HFFc6 (cell line): ENCODE measurements at places on chromosomes 16 and 17. TPM values are rescaled to one million over a fixed set of nuclear protein-coding genes. Genes with fewer than 3 reads are reported as not detected.

DNA sequence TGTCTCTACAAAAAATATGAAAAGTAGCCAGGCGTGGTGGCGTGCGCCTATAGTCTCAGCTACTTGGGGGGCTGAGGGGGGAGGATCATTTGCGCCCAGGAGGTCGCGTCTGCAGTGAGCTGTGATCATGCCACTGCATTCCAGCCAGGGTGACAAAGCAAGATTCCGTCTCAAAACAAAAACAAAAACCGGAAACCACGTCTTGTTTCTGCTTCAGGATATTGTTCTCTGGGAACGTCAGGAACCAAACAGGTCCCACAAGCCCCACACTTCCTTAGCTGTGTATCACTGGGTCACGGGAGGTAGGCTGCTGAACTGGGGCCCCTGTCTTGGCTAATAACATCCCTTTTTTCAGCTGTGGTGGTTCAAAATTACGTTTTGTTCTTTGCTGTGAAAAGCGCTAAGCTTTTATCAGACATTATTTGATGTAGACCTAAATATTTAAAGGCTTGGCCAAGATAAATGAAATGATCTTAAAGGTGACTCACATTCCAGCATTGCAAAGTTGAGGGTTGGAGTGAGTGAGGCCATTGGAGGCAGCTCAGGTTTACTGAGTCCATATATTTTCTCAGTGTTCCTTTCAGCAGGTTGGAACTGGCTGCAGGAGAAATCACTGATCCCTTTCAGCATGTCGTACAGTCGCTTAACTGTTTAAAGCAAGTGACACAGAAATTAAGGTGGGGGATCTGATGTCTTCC is 16.4 kb upstream of the SEC14L1 start:
- peak; percentile 54 for DNase-seq

DNA sequence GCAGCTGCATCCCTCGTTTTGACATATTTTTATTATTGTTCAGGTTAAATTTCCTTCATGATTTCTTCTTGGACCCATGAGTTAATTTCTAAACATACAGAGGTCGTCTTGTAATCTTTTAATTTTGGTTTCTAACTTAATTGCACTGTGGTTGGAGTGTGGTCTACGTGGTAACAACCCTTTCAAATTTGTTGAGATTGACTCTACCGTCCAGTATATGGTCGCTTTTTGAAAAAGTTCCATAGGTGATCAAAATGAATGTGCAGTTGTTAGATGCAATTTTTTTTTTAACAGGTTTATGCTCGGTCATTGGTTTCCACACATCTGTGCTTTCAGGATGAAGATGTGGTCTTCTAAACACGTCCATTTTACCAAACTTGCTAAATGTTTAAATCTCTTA is 11.0 kb upstream of the SLC6A4 start:
- DNase-seq: no peak

GRCh38 chr16:65260746-65261145 is 138.9 kb upstream of the CDH11 start:
- no peak for DNase-seq

Gene MTHFSD
- 15.1 to 17.2 TPM (median 16.7 TPM) in 3 replicates for total RNA-seq

- no peak for DNase-seq
These were observed 4.9 kb downstream of the ALOX15 start for GRCh38 chr17:4636474-4637100.

DNA sequence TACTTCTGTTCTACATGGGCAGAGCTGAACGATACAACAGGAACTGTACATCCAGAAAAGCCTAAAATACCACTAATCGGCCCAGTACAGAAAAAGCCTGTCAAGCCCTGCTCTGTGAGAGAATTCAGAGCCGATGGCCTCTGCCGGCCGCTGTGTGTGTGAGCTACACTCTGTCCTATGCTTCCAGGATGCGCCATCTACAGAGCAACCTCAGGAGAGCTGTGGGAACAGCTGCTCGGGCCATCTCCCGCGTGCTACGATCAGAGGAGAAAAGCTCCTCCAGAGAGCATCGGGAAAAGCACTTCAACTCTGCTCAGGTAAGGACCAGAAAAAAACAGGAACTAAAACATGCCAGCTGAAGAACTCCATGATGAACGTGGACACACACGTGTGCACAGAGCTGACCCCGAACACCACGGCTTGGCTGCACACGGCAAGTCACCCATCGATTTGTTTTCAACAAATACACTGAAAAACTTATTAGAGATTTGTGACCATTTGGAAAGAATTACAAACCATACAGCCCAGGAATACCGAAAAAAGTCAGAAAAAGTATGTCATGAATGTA is 115.9 kb downstream of the ANKRD11 start:
- no peak for DNase-seq

Gene BCL6B
- total RNA-seq: not detected in 3 replicates

Gene TBC1D3C
- 1.0 to 1.1 TPM in 2 of 3 replicates, not detected in the other for total RNA-seq

Gene C16orf46
- 0.35 to 0.39 TPM in 2 of 3 replicates, not detected in the other for total RNA-seq

DNA sequence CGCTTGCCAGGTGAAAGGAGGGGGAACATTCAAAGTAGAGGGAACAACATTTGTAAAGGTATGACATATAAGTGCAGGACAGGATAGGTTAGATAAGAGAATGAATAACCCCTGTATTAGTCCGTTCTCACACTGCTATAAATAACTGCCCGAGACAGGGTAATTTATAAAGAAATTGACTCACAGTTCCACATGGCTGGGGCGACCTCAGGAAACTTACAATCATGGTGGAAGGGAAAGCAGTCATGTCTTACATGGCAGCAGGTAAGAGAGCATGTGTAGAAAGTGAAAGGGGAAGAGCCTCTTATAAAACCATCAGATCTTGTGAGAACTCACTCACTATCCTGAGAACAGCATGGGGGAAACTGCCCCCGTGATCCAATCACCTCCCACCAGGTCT is 223.8 kb downstream of the SOX9 start:
- no peak for DNase-seq

GRCh38 chr16:84283314-84284153 is 11.1 kb upstream of the WFDC1 start:
- DNase-seq: no peak

DNA sequence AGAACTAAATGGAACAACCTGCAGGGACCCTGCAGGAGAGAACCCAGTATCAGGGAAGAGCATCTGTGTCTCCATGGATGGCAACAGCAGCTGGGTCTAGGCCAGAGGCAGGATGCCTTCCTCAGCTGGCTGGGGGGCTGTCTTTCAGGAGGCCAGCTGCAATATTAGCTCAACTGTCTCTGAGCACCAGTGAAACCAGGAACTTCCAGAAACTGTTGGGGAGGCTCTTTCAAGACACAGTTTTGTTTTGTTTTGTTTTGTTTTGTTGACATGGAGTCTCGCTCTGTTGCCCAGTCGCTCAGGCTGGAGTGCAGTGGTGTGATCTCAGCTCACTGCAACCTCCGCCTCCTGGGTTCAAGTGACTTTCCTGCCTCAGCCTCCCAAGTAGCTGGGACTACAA is 7.6 kb downstream of the GPR142 start:
- DNase-seq: no peak

GRCh38 chr17:9917131-9917530 is 12.1 kb upstream of the RCVRN start:
- DNase-seq: no peak

DNA sequence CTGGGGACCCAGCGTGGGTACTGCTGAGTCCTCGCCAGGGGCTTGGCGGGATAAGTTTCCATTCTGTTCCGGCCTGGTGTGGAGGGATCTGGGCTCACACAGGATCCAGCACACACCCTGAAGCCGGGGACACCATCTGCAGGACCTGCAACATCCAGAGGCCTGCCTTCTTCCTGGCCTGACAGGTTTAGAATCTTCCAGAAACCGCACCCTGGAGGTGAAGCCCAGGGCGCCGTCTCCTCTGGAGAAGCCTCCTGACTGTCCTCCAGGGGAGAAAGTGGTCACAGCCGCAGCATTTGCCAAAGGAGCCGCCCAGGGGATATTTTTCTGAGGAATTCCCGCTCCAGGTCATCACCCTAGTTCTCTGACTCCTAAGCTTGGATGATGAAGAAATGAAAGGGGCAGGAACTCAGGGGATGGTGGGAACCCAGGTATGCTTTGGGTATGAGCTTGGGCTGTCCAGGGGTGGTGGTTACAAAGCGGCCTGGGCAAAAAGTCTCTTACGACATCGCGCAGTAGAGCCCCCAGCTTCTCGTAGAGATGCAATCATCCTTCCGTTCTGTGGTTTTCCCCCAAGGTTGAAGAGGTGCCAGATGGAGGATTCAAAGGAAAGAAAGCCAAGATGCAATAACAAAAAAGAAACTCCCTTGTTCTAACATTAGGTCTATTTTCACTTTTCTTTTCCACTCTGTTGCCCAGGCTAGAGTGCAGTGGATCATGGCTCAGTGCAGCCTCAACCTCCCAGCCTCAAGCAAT is 9.1 kb upstream of the CRISPLD2 start:
- DNase-seq: no peak

- peak; percentile 34 for DNase-seq
These were observed 16.9 kb downstream of the DOC2B start for GRCh38 chr17:164303-165235.

Gene NUP88
- 47.1 to 64.3 TPM (median 54.9 TPM) in 3 replicates for total RNA-seq

GRCh38 chr16:17496891-17497290 is 26.1 kb upstream of the XYLT1 start:
- DNase-seq: no peak

Gene NR1D1
- total RNA-seq: 10.9 to 16.9 TPM (median 14.9 TPM) in 3 replicates

DNA sequence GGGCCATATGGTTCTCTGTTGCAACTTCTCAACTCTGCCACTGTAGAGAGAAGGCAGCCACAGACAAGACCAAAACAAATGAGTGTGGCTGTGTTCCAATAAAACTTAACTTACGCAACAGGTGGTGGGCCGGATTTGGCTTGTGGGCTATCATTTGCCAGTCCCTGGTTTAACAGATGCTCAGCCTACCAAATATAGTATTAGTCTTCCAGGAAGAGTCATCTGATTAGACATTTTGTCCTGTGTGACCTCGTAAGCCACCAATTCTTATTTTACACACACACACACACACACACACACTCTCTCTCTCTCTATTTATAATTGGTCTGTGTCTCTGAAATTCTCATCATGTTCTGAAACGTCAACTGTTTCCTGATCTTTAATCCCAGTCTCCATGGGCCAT is 245.9 kb downstream of the XYLT1 start:
- peak; percentile 57 for DNase-seq
